NCI-H187 (cell line): ENCODE measurements at places on chromosomes 2 and 18.

DNA sequence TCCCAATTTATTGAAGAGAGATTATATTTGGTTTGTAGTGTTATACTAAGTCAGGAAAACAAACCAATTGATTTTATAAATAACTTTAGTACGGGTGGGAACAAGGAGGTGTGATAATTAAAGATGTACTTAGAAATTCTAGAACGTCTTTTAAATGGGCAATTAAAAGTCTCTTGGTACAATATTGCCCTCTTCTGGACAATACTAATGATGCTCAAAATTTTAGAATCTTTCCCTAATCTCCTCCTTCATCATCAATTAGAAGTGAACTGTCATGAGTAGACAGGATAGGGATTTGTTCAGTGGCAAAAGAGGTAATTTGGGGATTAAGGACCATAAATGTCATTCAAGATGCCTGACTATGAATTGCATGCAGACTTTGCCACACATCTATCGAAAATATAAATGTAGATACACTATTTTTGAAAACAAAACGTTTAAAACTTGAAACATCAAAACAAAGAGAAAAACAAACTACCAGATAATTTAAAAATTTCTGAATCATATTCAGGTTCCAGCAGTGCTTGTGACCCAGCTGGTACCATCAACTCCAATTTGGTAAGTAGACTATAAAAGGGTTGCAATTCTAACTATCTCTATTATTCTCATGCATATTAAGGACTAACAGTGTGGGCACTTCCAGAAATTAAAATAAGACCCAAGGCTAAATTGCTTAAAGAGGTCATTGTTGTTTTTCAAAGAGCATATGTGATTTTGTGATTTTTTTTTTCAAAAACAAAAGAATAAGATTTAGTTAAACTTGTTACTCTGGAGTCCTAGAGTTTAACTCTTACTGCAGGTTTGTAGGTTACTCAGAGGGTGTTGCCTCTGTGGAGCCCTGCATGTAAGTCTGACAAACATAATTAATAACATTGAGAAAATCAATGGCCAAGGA lies 123.5 kb downstream of the LAMA3 start:
- DNase-seq = no peak

- DNase-seq = no peak
Observed at GRCh38 chr2:176865336-176865735, 347.3 kb upstream of the HNRNPA3 start.

GRCh38 chr2:28636491-28636890 lies 115.1 kb upstream of the PPP1CB start:
- no peak for DNase-seq

GRCh38 chr18:70991577-70991976 lies 702.7 kb downstream of the SOCS6 start:
- no peak for DNase-seq
